ENCODE measurements at places on chromosomes 4 and X.

- DNase-seq = no peak
These were observed 497.6 kb downstream of the CCSER1 start for GRCh38 chr4:90624781-90625180.

DNA sequence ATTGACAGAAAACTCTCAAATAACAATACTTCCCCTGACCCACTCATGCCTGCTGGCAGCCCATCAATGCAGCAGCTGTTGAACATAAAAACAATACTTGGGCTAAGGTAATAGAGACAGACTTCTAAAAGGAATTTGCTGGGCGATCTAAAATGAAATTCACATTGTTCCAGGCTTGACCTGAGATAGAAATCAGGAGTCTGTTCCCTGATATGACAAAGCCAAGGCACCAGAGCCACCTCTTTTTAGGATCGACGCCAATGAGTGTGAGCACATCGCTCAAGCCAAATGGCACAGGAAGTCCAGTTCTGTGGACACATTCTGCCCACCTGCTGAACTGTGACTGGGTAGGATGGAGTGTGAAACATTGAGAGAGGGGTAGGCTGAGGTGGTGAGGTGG, 4.9 kb downstream of the SEPTIN11 start:
- no peak for DNase-seq

DNA sequence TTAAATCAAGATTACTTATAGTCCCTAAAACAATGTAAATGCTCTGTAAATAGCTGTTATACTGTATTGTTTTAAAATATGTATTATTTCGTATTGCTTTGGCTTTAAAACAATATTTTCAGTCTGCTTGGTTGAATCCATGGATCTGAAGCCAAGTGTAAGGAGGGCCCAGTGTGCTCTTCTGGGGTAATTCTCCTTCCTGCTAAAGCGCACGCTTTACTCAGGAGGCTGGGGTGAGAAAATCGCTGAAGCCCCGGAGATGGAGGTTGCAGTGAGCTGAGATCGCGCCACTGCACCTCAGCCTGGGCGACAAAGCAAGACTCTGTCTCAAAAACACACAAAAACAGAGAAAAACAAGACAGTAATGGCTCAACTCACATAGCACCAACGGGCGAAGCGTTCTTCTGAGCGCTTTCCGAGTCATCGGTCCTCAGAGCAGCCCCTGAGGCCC, 391 bp upstream of the IDUA start:
- DNase-seq = no peak

GRCh38 chr4:15684498-15684897, 2.9 kb downstream of the FAM200B start:
- DNase-seq = no peak

DNA sequence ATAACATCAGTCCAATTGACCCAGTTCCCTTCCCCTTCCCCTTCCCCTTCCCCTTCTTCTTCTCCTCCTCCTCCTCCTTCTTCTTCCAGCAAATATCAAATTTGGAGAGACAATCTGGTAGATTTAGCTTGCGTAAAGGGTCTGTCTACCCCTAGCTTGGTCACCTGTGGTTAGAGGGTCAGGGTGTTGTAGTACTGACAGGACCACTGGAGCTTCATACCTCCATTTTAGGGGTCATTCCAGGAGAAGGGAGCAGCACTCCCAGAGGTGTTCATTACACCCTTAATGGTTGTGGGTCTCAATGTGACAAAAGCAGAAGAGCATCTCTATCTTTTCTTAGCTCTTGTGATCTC, 3.7 kb upstream of the FGB start:
- no peak for DNase-seq

- DNase-seq = no peak
These were observed 1779.0 kb downstream of the PCDH7 start for GRCh38 chr4:32499171-32499570.

GRCh38 chrX:123673813-123674212, 59.0 kb downstream of the THOC2 start:
- no peak for DNase-seq
